ENCODE measurements at places on chromosomes 1 and 21.

DNA sequence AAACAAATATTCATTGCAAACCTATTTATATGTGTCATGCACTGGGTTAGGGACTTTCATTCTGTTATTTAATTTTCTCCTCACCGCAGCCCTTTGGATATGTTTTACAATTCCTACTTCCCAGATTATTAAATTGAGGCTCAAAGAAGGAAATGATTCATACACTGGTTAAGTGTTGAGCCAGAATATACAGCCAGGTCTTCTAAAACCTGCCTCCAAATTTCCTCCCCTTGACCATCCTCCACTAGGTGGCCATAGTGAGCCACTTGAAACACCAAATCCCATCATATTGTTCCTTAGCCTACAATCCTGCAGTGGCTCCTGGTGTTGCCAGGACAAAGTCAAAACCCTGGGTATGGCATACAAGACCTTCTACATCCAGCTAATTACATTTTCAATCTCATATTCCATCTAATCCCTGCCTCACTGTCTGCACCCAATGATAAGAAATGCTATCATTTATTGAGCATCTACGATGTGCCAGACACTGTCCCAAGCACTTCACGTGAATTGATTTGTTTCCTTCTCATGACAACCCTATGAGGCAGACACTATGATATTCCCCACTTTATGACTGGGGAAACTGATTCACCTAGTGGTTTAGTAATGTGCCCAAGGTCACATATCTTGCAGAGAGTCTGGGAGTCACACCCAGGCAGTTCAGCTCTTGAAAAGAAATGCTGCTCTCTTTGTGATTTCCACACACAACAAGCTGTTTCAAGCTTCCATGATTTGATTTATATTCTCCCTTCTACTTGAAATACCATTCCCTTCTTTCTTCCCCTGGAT is 23.6 kb upstream of the KIRREL1 start:
- DNase-seq, result peak; percentile 67

DNA sequence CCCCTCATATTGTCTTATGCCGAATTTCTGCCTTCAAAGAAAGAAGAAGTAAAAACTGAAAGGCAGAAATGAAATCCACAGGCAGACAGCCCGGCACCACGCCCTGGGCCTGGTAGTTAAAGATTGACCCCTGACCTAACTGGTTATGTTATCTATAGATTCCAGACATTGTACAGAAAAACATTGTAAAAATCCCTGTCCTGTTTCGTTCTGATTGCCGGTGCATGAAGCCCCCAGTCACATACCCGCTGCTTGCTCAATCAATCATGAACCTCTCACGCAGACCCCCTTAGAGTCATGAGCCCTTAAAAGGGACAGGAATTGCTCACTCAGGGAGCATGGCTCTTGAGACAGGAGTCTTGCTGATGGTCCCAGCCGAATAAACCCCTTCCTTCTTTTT is 49.3 kb downstream of the JMJD4 start:
- DNase-seq, result no peak

DNA sequence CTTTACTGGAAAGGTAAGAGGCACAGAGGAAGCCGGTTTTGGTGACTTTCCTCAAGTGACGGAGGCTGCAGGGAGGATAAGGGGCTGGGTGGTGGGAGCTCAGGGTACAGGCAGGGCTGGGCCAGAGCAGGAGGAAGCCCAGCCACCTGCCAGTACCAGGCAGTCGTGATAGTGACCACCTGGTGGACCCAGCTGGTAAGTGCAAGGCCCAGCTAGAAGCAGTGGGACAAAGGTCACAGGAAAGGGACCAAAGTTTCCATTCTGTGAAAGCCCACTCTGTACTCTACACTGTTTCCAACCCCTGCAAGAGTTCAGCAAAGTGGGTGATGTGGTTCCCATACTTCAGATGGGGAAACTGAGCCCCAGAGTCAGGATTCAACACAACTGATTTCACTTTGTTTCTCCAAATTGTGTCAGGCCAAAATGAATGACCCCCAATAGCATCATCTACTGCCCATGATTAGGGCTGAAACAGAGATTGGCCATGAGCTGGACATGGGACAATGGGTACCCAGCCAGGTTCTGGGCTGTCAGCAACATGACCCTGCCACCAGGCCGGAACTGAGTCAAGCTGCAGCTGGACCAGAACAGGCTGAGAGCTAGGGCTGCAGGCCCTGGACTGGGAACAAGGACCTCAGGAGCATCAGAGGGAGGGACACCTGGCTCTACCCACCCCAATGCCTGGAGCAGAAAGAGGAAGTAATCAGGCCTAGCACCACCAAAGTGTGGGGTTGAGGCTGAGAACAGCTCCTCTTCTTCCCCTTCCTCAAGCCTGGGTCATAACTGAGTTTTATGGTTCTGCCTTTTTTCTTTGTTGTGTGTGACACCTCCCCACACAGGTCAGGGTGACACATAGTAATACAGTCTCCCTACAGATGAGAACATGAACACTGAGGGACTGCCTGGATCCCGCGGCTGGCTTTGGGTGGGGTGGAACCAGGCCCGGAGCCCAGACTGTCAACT is 50.2 kb downstream of the KCNN3 start:
- peak; percentile 14 for DNase-seq

- no peak for DNase-seq
Observed at GRCh38 chr1:222009105-222009730, 267.3 kb upstream of the DUSP10 start.

DNA sequence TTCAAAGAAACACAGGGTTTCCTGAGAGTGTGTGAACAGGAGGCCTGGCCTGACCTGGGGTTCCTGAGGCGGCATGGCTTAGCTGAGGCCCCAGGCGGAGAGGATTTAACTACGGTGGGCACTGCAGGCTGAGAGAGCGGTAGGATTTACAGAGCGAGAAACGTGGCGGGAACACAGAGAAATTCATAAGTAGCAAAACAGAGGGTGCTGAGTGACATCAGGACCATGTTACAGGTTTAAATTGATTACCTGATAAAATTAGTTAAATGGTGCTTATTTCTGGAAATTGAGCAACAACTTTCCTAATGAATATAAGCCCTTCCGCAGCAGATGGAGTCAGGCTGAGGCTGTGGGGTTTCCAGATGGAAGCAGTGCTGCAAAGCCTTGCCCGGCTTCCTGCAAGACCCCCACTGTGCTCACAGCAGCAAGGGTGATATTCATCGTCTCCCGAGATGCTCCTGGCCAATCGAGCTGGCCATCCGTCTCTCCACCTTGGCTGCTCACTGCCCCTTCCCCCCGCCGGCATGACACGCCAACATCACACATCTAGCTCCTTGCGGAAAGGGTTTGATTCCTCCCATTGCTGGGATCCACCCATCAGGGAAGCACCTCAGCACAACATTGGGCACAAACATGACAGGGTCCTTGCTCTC is 69.4 kb upstream of the MORC3 start:
- no peak for DNase-seq

DNA sequence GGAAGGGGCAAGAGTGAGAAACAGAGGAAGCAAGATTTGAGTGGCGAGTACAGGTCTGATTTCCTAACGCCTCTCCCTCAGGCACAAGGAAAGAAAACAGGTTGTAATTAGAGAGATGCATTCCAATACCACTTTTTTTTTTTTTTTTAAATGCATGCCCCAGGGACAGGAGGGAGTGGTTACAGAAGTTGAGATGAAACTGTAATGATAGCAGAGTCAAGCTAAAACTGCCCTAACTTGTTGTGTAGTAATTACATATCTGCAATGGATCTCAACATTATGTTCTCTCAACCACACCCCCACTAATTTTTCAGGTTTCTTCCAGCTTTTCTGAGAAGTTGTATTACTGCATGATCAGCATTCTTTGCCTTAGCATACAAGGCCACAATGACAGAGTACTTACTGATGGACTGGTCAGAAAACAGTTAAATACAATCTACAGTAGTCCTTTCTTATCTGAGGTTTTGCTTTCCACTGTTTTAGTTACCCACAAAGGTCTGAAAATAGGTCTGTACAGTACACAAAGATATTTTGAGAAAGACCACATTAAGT is 5.5 kb downstream of the ETV3 start:
- no peak for DNase-seq

- no peak for DNase-seq
Observed at GRCh38 chr1:110554871-110555801, 36.2 kb upstream of the KCNA10 start.

- no peak for DNase-seq
Observed at GRCh38 chr1:41574842-41575241, 90.4 kb upstream of the EDN2 start.

DNA sequence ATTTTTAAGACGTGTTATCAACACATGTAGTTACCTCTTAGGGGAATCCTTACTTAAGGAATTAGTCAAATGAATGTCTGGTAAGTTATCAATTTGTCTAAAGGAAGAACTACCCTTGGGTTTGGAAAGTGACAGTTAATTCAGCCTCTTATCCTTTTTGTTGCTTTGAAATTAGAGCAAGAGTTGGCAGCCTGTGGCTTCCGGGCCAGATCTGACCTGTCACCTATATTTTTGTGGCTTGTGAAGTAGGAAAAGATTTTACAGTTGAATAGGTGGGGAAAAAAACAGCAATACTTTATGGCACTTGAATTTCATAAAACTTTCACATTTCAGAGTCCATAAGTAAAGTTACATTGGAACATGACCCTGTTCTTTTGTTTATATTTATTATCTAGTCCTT is 5.5 kb downstream of the MRPS6 start:
- DNase-seq, result no peak

DNA sequence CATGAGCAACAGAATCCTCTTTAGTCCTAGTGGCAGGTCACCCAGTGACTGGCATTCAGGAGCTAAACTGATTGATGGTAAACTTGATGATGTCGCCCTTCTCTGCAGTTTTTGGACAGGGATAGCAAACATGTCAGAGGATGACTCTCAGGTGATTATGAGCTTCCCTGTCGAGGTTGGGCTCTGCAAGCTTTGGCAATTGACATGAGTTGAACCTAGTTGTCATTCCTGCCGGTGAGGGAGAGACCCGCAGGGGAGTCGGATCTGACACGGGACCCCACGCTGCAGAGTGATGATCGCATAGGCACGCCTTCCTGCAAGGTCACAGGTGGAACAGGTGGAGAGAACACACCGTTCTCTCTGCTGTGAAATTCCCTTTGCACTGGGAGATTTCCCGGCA is 438.0 kb upstream of the VAMP3 start:
- DNase-seq, result no peak

GRCh38 chr1:201254625-201255478 is 28.5 kb upstream of the PKP1 start:
- no peak for DNase-seq

DNA sequence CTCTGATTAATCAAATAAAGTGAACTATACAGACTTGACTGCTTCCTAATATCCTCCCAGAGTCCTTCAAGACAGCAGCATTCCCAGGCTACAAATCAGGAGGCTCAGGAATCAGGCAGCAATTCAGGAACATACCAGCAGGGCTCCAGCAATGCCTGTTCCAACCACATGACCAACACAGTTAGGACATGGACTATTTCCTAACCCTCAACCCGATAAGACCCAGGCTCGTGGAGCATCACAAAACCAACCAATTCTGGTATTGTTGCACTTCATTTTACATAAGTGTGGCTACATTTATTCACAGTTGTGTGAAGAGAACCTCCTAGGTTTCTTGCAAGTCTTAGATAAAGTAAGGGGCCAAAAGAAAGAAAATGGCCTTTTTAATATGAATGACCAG is 546.2 kb upstream of the ADGRL2 start:
- DNase-seq, result no peak

GRCh38 chr21:43279578-43279894 is 110.7 kb downstream of the CRYAA start:
- no peak for DNase-seq

- no peak for DNase-seq
Observed at GRCh38 chr1:174748586-174748985, 251.2 kb upstream of the CACYBP start.

DNA sequence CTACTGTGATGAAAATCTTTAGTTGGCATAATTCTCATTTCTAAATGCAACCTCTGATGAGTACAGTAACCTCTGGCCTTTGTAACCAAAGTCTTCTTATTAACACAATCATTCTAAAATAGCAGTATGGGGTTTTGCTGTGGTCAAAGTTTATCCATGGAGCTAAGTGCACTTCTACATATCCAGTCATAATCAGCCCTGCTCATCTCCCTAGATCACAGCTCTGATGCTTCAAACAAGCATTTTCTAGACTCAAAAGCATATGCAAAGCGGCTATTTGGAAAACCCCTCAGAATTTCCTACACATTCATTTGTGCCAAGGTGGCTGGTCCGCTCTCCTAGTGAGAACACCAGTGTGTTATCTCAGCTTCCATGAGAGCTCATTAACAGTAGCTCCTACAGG is 418.6 kb downstream of the MRPL39 start:
- no peak for DNase-seq

- no peak for DNase-seq
Observed at GRCh38 chr1:99534638-99534930, 111.3 kb upstream of the PALMD start.

- DNase-seq, result peak; percentile 51
Observed at GRCh38 chr1:93847811-93848288, 31.2 kb downstream of the DNTTIP2 start.

- no peak for DNase-seq
Observed at GRCh38 chr21:31107871-31108270, 69.6 kb upstream of the KRTAP19-8 start.

- DNase-seq, result no peak
Observed at GRCh38 chr1:89260566-89261255, 11.9 kb downstream of the GBP5 start.

- no peak for DNase-seq
Observed at GRCh38 chr1:61748566-61748965, 6.3 kb downstream of the PATJ start.

- no peak for DNase-seq
Observed at GRCh38 chr1:34984435-34984792, 733 bp downstream of the TMEM35B start.

DNA sequence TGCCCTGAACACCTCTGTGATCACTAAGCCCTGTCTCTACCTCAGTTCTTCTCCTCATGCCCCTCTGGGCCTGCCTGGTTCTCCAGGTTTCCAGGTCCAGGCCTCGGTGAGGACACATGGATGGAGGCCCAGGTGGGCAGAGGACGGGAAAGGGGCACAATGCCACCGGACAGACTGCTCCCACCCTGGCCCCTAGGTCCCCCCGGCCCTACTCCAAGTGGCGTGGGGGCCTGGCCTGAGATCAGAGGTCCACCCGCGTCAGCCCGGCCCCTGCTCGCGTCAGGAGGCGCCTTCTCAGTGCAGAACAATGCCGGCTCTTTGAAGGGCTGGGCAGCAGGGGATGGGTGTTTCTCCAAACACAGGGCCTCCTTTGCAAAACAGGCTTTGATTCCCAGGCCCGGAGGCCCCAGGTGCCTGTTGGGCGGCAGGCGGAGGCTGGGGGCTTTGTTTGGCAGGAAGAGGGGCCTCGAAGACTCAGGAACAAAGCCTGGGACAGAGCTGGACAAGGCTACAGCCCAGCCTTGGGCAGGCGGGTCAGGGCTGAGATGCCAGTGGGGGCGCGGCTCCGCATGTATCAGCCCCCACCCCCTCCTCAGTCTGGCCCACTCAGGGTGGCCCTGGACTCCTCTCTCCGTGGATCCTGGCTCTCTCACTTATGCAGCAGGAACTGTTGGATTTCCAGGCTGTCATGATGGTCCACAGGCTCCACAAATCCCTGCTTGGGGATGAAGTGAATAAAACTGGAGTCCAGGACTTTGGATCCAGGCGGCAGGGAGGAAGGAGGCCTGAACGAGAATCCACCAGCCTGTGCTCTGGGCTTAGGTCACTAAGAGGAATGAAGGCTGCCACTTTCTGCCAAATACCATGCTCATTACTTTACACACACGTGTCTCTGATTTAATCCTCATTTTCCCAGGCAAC is 77.4 kb upstream of the SLC2A1 start:
- DNase-seq, result no peak

All from NCI-H226 (cell line).